H1 (cell line): ENCODE measurements at places on chromosomes 4 and X. TPM values are rescaled to one million over a fixed set of nuclear protein-coding genes. Genes with fewer than 3 reads are reported as not detected.

The GPRASP1 gene
- total RNA-seq, result 1.6 and 2.0 TPM in 2 replicates

The UGT2A1 gene
- total RNA-seq, result 0.19 TPM in 1 of 2 replicates, not detected in the other

The SSX1 gene
- not detected in 2 replicates for total RNA-seq

The CSN1S1 gene
- not detected in 2 replicates for total RNA-seq

The CT83 gene
- total RNA-seq, result not detected in 2 replicates

The PRDM5 gene
- total RNA-seq, result 23.4 and 23.7 TPM in 2 replicates

The NEXMIF gene
- total RNA-seq, result 0.55 and 0.73 TPM in 2 replicates

DNA sequence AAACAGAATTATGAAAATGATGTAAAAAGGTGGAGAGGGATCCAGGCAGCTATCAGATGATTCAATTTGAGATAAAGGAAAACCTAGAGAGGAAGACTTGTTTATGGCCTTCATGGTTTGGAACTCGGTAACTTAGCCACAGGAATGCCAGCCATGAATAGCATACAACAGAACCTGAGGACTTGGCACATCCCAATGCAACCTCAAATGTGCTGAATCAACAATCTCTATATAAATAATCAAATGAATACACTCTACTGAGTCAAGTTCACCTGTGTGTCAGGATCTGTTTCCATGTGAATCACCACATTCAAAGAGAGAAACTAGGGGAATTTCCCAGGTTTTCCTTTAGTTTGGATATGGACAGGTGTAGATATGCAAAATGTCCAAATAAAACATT, 86.9 kb downstream of the MBNL3 start:
- H3K27ac ChIP-seq, result no peak overlapping the region
- H3K4me1 ChIP-seq, result no peaks in the 10 kb centered on the region
- DNase-seq, result no peak
- no peak overlapping the region for H3K4me3 ChIP-seq
- H3K36me3 ChIP-seq, result no peaks in the 10 kb centered on the region
- no peaks in the 10 kb centered on the region for H3K27me3 ChIP-seq

- H3K27me3 ChIP-seq, result no peaks in the 10 kb centered on the region
- H3K4me1 ChIP-seq, result peaks cover 2% of the 10 kb centered on the region; the same call in 1 of the 2 replicates
- H3K27ac ChIP-seq, result no peak overlapping the region
- DNase-seq, result no peak
Measured at GRCh38 chr4:108906866-108907367, 144.1 kb upstream of the ETNPPL start.

- no peaks in the 10 kb centered on the region for H3K36me3 ChIP-seq
- peaks cover 21% of the 10 kb centered on the region for H3K4me1 ChIP-seq
- peak overlapping the region; percentile 68; the same call in 1 of the 2 replicates for H3K27ac ChIP-seq
- peaks cover 19% of the 10 kb centered on the region for H3K27me3 ChIP-seq
Measured at GRCh38 chr4:2412534-2412884, 5.9 kb downstream of the ZFYVE28 start.

DNA sequence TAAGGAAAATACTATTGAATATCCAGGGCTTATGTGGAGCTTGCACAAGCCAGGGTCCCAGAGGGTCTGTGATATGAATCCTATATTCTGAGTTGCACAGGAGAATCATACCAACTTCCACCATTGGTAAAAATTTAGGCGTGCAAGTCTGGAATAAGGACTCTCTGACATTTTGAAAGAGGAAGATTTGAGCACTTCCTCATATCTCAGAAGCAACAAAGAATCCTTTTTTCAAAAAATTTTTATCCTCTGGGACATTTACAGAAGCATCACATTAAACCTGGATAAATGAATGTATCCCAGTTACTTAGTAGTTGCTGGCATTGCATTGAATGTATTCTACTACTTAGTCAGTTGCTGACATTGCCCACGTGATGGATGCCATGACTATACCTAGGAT, 24.2 kb upstream of the CAMK2D start:
- no peak overlapping the region for H3K4me3 ChIP-seq
- no peak overlapping the region for H3K27ac ChIP-seq
- H3K4me1 ChIP-seq, result no peaks in the 10 kb centered on the region
- no peaks in the 10 kb centered on the region for H3K36me3 ChIP-seq
- H3K27me3 ChIP-seq, result no peaks in the 10 kb centered on the region

- no peaks in the 10 kb centered on the region for H3K36me3 ChIP-seq
- no peaks in the 10 kb centered on the region for H3K4me1 ChIP-seq
- H3K27me3 ChIP-seq, result no peaks in the 10 kb centered on the region
- no peak overlapping the region for H3K4me3 ChIP-seq
- no peak overlapping the region for H3K27ac ChIP-seq
- no peak for DNase-seq
Measured at GRCh38 chr4:27276307-27277073, 415.8 kb downstream of the STIM2 start.

DNA sequence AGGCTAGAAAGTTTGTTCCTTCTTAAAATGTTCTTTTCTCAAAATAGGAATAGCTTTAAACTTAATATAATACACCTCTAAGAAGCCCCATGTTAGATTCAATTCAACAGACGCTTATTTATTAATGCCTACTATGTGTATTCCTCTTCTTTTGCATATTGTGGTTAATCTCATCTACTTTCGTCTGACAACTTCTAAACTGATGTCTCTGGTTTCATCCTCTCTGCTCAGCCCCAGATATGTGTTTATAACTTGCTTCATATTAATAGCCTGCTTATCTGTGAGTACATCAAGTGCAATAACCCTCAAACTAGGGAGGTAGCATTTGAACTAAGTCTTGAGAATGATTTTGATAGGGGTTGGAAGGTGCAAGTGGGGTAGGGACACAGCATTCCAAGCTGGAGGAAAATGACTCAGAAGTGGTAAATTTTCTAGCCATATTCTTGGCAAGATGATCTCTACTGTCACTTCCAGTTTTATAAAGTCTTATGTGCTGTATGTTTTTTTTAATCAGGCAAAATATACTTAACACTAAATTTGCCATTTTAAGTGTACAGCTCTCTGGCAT, 37.0 kb downstream of the STK26 start:
- DNase-seq, result no peak
- no peaks in the 10 kb centered on the region for H3K4me1 ChIP-seq

DNA sequence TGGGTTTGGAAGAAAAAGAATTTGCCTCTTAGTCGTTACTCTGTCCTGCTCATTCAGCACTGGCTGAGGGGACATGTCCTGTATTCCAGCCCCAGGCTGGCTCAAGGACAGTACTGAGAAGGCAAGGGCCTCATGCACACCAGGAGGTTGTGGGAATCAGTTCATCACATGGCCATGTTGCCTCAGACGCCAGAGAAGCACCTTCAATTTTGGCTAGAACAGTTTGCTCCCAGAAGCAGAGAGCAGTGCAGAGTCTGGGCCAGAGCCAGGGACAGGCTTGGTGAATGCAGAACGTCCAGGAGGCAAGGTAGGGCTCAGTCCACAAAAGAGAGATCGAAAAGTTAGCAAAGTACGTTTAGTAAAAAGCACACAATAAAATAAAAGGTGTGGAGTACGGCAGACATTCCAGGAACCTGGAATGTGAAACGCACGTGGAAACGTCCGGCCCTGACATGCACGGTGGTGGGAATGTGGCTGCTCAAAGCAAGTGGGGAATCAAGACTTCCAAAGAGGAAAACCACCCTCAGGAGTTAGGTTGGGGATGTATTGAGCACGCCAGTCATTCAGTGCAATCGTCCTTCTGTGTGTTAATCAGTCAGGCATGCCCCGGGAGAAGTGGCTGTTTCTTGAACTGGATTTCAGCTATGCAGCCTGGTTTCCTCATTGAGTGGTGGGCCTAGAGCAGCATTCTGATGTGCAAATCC, 1.2 kb upstream of the SLC2A9 start:
- H3K36me3 ChIP-seq, result no peaks in the 10 kb centered on the region
- H3K4me1 ChIP-seq, result peaks cover 3% of the 10 kb centered on the region; the same call in 1 of the 2 replicates
- DNase-seq, result no peak
- no peaks in the 10 kb centered on the region for H3K27me3 ChIP-seq

GRCh38 chrX:133364196-133364595, 51.1 kb downstream of the GPC4 start:
- no peak overlapping the region for H3K4me3 ChIP-seq
- DNase-seq, result no peak
- no peaks in the 10 kb centered on the region for H3K27me3 ChIP-seq
- no peaks in the 10 kb centered on the region for H3K36me3 ChIP-seq
- peaks cover 4% of the 10 kb centered on the region; the same call in 1 of the 2 replicates for H3K4me1 ChIP-seq
- H3K27ac ChIP-seq, result no peak overlapping the region

- H3K27ac ChIP-seq, result no peak overlapping the region
- H3K27me3 ChIP-seq, result no peaks in the 10 kb centered on the region
- no peak for DNase-seq
- no peaks in the 10 kb centered on the region for H3K4me1 ChIP-seq
- no peaks in the 10 kb centered on the region for H3K36me3 ChIP-seq
Measured at GRCh38 chr4:73714647-73715046, 25.7 kb upstream of the CXCL8 start.
